ENCODE measurements at places on chromosomes 7 and 10.

DNA sequence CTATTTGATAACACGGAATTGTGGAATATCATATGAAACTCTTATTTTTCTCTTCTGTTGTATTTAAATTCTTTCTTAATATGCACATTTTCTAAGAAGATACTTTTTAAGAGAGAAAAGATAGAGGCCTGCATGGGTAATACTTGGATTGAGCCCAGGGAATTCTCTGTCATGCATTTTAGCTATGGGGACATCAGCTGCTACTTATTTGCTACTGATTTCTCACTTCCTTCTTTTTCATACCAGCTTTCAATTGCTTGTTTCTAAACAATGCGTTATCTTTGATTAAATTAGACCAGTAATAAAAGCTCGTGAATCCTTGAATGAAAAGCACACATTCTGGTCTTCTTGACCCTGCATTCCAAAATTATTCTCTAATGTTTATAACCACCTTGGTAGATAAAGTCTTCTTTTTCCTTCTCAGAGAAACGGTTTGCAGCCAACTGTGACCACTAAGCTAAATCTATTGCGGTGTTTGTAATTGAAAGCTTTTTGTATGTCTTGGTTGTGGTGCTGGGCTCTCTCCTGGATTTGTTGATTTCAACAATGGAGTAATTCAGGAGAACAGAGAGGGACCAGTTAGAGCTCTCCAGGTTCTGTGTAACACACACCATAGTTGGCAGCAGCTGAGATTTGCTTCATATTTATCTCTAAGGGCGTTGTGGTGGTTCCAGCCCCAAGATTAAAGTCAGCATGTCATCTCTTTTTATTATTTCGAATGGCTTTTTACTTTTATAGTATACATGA is 139.3 kb downstream of the PPP1R9A start:
- DNase-seq, result no peak

DNA sequence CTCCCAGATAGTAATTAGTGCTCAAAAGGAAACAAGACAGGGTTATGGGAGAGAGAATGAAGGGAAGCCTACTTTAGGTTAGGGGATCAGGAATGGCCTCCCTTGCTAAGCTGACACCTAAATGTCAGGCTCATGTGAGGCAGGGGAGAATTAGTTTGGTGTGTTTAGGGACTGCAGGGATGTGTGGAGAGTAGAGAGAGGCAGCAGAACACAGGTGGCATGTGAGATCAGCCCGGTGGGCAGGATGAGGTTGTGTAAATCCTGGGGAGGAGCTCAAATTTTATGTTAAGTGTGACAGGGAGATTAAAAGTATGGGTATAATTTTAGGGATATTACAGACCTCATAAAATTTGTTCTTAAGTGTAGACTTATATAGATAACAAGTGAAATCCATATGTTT is 56.2 kb upstream of the ZNF438 start:
- no peak for DNase-seq

- no peak for DNase-seq
Observed at GRCh38 chr7:63072806-63073205, 925.8 kb upstream of the ZNF722 start.

DNA sequence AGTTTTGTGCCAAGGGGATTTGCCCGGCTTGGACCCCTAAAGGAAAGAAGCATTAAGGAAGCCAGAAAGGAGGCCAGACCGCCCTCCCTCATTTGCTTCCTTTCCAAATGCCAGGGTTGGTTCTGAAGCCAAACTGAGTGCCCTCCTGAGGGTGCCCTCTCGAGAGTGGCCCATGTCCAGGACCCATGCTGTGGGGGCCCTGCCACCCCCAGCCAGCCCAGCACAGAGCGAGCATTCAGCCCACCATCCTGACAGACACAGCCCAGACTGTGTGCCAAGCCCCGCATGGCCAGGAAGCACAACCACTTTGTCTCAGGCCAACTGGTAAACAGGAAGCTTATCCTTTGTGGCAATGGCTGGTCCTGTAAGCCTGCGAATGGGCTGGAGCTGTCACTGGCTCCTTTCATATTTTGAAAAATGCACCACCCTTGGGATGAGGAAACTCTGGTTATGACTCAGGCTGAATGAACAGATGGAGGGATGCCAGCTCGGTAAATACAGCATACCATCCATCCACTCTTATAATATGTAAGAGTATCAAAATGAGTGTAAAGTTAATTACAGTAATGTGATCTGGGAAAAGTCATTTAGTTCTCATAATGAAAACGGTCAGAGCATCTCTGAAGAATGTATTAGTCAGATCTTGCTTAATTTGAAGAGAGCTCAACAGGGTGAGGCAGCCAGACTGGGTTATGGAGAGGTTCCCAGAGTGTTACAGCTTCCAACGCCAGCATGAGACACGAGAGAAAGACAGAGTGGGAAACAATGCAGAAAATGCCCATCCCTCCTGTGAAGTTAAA is 65.0 kb downstream of the STK17A start:
- DNase-seq, result peak; percentile 61

GRCh38 chr7:17830206-17830605 is 110.1 kb downstream of the SNX13 start:
- no peak for DNase-seq

GRCh38 chr10:17410907-17411306 is 43.5 kb downstream of the ST8SIA6 start:
- DNase-seq, result no peak

GRCh38 chr7:84040355-84040754 is 154.2 kb downstream of the SEMA3A start:
- DNase-seq, result no peak

- no peak for DNase-seq
Observed at GRCh38 chr7:404812-405488, 114.7 kb downstream of the PDGFA start.

- no peak for DNase-seq
Observed at GRCh38 chr10:55550236-55550635, 749.2 kb upstream of the PCDH15 start.

- no peak for DNase-seq
Observed at GRCh38 chr7:66125052-66125694, 10.5 kb downstream of the CRCP start.

DNA sequence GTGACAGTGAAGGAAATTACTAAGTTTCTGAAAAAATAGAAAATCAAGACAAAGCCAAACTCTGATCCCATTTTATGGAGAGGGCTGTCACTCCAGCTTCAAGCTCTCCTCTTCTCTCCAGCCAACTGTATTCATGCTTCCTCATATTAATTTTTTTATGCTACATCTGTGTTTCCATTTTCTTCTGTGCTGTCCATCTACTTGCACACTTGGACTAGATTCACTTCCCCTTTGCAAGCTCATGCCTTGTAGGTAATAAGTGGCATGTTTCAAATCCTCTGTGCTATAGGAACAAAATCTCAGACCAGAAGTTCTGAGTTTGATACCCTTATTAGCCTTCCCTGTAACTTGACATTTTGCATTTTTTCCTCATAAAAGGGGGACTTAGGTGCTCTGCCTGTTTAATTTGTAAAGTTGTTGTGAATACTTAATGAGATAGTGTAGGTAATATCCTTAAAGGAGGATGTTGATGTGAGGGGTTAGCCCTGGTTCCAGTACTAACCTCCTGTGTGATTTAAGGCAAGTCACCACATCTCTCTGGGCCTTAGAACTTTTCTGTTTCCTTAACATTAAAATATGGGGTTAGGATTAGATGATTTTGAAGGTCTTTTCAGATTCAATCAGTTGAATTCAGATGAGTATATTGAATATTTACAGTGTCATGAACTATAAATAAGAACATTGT is 358.8 kb downstream of the BBS9 start:
- no peak for DNase-seq

- DNase-seq, result no peak
Observed at GRCh38 chr7:75050501-75050900, 23.1 kb downstream of the RCC1L start.

DNA sequence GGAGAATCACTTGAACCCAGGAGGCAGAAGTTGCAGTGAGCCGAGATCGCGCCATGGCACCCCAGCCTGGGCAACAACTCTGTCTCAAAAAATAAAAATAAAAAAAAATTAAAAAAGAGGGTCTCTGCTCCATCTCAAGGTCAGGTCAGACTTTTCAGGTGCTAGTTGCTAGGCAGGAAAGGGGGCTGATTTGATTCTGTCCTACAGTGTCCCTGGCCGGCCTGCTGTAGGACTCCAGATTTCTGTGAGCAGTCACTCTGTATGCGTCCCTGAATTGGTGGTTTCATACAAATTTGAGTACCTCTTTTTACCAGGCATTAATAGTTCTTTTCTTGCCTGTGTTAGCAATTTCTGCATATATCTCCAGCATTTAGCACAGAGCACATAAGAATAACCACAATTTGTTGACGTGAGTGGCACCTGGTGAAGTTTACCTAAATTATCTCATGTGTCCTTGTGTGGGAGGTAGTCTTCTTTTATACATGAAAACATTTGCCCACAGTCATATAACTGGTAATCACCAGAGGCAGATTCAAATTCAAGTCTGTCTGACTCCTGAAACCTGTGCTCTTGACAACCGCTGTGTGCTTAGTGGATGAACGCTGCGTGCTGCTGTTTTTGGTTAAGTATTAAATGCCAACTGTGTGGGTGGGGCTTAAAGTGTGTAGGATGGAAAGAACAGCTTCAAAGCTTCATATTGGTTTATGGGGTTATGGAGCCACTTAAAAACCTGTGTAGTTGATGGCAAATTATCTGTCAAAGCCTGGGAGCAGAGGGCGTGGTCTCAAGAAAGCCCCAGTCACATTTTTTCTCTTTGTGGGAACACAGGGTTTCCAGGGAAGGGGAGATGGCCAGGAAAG is 3.2 kb upstream of the ZNF775 start:
- peak; percentile 38 for DNase-seq

DNA sequence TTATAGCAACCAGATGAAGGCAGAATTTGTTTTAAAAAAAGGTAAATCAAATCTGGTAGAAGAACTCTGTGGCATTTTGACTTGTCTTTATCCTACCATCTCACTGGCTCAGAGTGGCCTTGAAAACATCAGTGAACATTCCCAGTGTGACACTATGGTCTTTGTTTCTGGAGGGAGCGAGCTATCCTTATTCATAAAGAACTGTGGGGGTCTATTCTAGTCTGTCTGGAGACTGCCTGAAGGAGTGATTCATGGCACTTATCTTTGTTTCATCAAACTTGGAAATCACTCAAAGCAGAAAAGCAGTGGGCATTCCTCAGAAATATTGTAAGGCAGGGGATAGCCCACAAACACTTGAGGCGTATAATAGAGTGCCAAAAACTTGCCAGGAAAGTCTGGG is 719.1 kb downstream of the PCDH15 start:
- no peak for DNase-seq

- no peak for DNase-seq
Observed at GRCh38 chr10:31756101-31756728, 172.4 kb downstream of the ARHGAP12 start.

GRCh38 chr7:131241386-131241785 is 86.3 kb upstream of the MKLN1 start:
- no peak for DNase-seq

- peak; percentile 86 for DNase-seq
Observed at GRCh38 chr10:112314822-112315474, 31.7 kb downstream of the TECTB start.

- no peak for DNase-seq
Observed at GRCh38 chr7:73909051-73909941, 48.3 kb downstream of the TMEM270 start.

DNA sequence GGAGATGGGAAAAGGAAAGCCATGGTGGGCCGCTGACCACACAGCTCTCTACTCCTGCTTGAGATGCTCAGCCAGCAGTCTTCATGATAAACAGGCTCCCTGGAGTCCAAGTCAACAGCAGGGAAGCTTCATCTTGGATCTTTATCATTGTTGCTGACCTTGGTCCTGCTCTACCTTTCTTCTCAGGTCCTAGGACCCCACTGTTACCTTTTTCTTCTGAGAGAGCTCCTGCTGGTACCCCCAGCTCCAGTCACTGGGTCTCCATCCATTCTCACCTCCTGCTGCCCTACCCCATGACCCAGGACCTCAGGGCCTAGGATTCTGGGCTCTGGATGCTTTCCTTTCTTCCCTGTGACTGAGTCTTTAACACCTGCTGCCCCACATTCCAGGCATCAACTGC is 5.2 kb upstream of the CRTAC1 start:
- DNase-seq, result no peak

DNA sequence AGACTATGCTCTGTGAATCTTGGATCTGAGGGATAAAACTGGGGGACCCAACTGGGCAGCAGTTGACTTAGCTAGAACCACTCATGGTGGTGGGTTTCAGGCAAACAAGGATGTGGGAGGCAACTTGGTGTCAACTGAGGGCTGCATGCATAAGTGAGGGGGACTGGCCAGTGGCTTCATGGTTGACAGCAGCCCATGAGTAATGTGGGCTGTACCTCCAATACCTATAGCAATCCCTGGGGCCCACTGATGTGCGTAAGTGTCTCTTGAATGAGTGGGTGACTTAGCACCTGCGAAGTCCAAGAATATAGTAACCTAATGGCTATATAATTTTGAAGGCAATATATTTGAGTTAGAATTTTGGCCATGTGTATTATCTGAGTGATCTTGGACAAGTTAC is 13.7 kb upstream of the MAP3K8 start:
- DNase-seq, result no peak

All from activated CD4-positive, alpha-beta T cell treated with anti-CD3 and anti-CD28 coated beads, Interleukin-2, amount 50 U/mL, for 48 hours (primary cell).